ENCODE measurements at places on chromosomes 11 and 22.
A peak's percentile ranks its signal among the peaks of the same experiment; 100 is the strongest.

GRCh38 chr11:43919852-43920597 lies 22.4 kb upstream of the C11orf96 start:
- no peak for DNase-seq

- DNase-seq = no peak
Measured at GRCh38 chr11:15817001-15817400, 539.3 kb downstream of the SOX6 start.

GRCh38 chr11:63919267-63920125 lies 2.5 kb upstream of the RCOR2 start:
- DNase-seq = no peak

- peak; percentile 18 for DNase-seq
Measured at GRCh38 chr22:45240104-45240809, 437 bp downstream of the KIAA0930 start.

DNA sequence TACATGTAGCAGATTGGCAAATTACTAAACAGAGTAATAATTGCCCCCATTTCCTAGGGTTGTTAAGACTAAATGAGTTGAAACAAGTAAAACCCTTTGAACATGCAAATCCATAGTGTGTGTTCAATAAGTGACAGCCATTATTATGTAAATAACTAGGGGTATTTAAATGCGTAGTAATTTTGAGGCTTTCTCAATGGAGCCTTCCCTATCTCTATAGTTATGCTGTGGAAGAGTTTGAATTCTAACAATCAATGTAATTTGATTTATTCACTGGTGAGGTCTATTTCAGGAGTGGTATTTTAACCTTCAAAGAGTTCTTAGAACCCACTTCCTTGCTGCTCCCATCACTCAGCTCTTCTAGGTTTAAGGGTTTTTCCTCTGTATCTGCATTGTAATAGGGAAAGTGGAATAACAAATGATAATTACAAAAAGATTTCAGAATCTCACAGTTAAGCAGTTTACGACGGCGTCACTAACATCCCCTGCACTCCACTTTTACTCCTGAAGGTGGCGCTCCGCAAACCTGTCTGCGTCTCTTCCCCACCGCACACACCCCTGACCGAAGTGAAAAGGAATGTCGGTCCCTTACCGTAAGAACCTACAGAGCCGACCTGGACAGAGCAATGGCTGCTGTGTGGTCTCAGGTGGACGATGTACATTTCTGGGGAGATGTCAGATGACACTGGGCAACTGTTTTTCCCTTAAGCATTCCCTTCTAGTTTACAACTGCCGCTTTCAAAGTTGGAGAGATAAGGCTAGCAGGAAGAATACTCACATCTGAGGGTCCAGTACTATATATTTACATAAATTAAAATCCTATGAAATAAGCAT lies 80.8 kb downstream of the ZC3H12C start:
- DNase-seq = peak; percentile 43

- DNase-seq = no peak
Measured at GRCh38 chr11:111932611-111932950, 4.6 kb upstream of the DIXDC1 start.

DNA sequence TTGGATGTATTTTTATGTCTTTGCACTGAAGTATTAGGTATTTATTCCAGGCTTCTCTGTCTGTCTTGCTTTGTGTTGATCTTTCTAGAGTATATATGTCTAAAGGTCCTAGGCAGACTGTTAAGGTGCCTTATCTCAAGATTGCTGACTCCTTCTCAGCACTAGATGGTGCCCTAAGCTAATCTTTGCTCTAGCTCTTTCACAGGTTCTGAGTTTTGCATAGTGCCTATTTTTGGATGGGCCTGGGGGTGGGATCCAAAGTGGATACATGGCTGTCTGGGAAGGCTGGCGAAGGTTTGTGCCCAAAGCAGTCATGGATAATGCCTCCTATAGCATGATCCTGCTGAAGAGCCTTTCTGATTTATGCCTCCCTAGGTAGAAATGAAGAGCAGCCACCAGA lies 154.9 kb downstream of the TRPC6 start:
- DNase-seq = no peak

DNA sequence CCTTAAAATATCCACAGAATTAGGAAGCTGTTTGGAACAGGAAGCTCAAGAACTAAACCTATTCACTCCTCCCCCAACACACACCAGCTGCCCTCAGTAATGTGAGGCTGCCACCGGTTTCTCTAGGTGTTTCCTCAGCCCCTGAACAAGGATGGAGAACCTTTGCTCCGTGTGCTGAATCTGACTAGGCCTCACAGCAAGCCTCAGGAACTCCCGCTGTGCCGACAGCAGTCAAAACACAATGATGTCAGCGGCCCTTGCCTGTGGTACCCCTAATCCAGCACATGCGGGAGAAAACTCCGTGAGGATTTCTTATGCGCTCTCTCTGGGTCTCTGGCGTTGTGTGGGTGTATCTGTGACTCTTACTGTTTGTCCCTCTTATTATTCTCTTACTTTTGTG lies 153.3 kb downstream of the EFCAB6 start:
- DNase-seq = no peak

GRCh38 chr11:40842750-40843339 lies 616.6 kb downstream of the LRRC4C start:
- no peak for DNase-seq

- no peak for DNase-seq
Measured at GRCh38 chr11:96065379-96065778, 141.5 kb upstream of the MTMR2 start.

DNA sequence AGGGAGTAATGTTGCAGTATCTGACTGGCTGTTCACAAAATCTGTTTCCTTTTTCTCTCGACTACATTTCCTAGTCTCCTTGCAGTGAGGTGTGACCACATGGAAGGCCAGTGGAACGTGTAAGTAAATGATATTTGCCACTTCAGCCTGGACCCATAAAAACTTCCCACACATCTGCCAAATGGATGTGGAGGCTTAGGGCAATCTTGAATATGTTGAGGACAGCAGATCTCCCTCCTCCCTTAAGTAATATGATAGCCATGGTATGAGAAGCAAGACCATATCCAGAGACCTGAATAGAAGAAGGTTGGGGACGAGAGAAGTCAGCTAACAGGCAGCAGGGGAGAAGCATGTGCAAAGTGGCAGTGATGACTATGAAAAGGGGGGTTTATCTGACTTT lies 33.0 kb upstream of the C11orf87 start:
- no peak for DNase-seq

DNA sequence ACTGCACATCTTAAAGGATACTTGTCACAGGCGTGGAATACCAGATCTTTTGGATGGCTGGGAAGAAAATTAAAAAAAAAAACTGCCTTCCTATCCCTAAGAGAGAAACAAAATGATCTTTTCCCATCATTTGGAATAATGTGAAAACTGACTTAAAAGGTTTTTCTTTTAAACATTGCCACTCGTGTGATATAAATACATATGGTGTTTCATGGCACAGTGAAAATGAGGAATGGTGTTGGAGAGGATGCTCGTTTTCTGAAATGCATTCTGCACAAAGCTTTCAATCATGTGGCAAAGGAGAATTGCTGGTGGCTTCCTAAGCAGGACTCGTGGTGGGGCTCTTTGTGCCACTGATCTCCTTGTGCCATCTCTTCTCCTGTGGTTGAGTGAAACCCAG lies 74.9 kb upstream of the LRRC4C start:
- DNase-seq = no peak

DNA sequence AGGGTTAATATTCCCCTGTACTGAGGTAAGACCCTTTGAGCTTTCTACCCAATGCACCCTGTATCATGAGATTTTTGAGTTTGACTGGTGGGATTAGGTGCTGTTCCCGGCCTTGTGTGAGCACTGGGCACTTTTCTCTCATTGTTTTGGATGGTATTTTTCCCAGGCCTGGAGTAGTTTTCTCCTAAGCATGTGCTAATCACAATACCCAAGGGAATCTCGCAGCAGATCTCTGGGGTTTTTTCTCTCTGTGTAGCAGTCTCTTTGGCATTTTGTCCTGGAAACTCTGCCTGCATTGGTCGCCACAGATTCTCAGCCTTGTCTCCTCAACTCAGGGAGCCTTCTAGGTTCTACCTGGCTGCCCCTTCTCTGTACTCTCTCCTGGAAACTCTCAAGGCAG lies 19.9 kb downstream of the IGHMBP2 start:
- no peak for DNase-seq

DNA sequence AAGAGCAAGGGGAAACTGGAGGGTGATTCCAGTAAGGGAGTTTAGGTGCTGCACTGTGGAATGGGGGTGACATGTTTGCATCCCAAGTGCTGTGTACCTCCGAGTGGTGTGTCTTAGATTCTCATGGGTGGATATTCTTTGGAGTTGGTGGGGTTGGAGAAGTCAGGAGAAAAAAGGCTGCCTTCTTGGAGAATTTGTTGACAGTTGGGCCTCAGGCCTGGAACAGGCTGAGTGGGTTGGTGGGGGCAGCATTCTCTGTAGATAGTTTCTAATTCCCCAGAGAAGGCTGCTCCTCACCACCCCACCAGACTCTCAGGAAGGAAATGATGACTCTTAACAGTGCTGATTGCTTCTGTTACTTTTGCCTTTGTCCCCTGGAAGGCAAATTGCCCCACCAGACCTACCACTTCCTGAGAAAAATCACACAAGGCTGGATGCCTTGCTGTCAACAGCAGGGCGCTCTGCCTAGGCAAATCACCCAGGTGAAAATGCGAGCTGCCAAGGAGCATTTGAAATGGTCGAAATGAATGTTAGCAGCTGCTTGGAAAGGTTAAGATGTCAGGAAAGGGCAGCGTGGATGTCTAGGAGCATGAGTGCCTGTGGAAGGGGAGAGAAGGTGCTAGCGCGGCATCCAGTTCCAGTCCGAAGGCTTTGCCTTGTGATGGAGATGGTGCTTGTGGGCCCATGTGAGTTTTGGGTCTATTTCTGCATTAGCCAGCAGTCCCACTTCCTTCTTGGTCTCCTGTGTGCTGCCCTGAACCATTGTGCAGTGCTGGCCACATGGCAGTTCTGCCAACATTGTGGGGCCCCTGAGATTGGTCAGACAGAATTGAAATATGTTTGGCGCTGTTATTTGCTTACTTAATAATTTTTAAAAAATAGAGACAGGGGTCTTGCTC lies 29.7 kb upstream of the SORL1-AS1 start:
- DNase-seq = peak; percentile 43

DNA sequence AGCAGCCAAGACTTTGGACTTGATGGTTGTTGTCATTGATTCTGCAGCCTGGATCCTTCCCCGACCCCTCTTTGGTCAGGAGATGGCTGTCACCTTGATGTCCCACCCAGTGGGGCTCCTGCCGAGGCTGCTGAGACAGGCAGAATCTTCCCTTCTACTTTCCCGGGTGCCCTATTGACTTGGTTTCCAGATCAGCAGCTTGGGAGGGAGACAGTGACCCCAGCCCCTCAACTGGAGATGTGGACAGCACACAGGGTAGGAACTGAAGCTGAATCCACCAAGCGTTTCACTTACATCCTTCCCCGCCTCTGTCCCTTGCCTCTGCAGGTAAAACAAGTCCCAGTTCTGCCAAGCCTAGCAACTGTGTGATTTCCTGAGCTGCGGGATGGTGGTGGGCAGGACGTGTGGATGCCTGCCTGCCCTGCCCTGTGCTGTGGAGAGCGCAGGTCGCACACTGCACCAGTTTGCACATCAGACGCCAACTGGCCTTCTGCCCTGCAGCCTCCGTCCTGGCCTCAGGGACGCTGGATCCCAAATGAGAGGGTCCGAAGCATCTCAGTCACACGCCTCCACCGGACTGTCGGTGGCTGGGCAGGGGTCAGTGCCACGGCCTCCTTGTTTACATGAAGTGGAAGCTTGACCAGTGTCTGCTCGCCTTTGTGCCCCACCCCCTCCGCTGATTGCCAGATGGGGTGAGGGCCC lies 34.6 kb downstream of the FAM83F start:
- no peak for DNase-seq

DNA sequence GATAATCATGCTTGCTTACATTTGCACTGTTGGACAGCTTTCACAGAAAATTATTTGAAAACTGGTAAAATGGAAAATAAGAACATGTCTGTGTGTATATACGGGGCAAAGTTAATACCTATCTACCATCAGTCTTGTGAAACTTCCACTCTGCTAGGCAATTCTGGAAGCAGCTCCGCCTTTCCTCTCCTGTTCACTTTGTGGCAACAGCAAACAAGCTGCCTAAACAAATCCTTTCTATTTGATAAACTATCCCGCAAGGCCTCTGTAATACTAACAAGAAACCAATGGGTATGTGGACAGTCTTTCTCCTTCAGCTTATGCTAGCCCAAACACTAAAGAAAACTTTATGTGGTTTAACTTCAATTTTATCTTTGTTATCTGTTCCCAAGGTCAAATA lies 39.2 kb upstream of the RAPSN start:
- DNase-seq = no peak

DNA sequence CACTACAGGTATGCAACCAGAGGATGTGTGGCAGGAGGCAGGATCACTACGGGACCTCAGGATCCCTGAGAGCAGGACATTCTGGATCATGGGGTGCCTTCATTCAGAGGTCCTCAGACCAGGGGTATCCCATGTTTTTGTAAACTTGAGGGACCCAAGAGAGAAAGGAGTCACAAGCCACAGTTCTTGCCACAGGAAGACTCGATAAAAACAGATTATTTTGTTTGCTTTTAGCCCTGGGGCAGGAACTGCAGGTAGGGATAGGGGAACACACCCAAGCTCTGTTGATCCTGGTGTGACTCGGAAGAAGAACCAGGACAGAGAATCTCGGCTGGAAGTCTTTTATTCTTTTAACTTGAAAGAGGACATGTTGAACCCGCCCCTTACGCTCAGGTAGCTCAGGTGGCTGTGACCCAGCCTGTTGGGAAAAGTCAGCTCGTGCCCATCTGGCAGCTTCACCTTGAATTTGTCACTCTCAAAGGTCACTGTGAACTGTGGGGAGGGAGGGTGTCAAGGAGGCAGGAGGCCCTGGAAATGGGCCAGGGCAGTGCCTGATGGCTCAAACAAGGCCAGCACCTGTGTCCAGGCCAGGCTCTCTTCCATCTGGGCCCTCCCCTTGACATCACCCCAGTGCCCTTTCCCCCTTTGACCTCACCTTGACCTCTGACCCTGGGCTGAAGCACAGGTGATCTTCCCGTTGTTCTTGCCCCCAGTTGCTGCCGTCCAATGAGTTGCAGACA lies 9.8 kb downstream of the LGALS2 start:
- no peak for DNase-seq

DNA sequence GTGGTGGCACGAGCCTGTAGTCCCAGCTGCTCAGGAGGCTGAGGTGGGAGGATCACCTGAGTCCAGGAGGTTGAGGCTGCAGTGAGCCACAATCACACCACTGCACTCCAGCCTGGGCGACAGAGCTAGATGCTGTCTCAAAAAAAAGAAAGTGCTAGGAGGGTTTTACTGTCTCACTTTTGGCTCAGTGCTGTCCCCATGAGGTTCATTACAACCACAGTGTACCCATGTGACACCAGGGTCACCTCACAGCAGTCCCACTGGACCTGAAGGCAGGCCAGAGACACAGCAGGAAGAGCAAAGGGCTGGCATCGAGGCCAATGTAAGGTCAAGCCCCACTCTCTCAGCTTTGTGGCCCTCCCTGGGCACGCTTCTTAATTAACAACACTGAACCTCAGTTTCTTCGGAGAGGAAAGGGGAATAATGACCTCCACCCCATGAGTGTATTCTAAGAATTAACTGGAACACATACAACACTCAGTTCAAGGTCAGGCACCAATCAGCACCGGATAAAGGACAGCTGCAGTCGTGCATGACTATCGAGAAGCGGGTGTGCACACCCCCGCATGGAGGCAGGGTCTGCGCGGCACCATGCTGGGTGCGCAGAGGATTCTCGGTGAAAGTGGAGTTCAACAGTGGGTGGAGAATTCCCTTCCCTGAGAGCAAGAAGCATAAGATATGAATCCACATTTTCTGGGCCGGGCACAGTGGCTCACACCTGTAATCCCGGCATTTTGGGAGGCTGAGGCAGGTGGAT lies 30.9 kb upstream of the BAIAP2L2 start:
- no peak for DNase-seq

GRCh38 chr11:12165237-12165875 lies 55.0 kb downstream of the MICAL2 start:
- no peak for DNase-seq
